Stimulated activated CD8-positive, alpha-beta memory T cell treated with anti-CD3 and anti-CD28 coated beads, Interleukin-7, amount 100 ng/mL, for 1 hour (primary cell): ENCODE measurements at places on chromosomes 13 and 19.

- no peak for DNase-seq
These were observed 78.4 kb downstream of the TEX29 start for GRCh38 chr13:111398715-111399299.

DNA sequence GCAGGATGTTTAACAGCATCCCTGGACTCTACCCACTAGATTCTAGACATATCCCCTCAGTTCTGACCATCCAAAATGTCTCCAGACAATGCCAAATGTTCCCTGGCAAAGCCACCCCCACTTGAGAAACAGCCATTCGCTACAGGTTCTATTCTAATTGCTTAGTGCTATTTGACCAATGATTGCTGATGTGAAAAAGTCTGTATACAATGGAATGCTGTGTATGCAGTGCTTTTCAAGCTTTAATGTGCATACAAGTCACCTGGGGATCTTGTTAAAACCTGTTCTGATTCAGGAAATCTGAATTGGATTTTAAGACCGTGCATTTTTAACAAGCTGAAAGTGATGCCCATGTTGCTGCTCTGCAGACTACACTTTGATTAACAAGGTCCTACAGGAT lies 331.8 kb upstream of the KLF12 start:
- DNase-seq = no peak

- no peak for DNase-seq
These were observed 74.2 kb downstream of the TRPC4 start for GRCh38 chr13:37795326-37795725.

DNA sequence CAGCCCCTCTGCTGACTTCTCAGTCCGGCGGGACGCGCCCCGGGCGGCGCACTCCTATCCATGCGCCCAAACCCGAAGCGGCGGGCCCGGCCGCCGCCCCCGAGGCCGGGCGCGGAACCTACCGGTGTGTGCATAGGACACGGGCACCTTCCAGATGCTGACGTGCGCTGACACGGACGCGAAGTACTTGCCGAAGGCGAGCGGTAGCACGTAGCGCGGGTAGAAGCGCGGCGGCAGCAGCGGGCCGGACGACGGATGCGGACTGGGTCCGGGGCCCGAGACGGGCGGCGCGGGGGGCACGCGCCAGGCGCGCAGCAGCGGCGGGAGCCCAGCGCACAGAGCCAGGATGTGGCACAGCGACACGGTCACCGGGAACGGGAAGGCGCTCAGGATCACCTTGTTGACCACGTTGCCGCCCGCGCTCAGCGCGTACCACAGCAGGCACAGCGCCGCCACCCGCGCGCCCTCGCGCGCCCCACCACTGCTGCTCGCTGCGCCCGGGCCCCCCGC lies 338 bp downstream of the SLC35E1 start:
- no peak for DNase-seq

- no peak for DNase-seq
These were observed 77.1 kb downstream of the GGACT start for GRCh38 chr13:100511466-100511865.
